ENCODE measurements at places on chromosomes 6 and 20. TPM values are rescaled to one million over a fixed set of nuclear protein-coding genes. Genes with fewer than 3 reads are reported as not detected.

DNA sequence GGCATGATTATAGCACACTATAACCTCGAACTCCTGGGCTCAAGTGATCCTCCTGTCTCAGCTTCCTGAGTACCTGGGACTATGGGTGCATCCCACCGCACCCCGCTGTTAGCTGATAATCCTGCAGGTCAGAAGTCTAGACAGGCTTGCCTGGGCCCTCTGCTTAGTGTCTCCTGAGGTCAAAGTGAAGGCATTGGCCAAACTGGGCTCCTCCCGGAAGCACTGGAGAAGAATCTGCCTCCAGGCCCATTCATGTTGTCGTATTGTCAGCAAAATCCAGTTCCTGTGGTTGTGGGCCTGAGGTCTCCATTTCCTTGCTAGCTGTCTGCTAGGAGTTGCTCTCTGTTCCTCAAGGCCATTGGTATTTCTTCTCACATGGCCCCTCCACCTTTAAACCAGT is 6.3 kb upstream of the MROH8 start:
- DNase-seq, result no peak

DNA sequence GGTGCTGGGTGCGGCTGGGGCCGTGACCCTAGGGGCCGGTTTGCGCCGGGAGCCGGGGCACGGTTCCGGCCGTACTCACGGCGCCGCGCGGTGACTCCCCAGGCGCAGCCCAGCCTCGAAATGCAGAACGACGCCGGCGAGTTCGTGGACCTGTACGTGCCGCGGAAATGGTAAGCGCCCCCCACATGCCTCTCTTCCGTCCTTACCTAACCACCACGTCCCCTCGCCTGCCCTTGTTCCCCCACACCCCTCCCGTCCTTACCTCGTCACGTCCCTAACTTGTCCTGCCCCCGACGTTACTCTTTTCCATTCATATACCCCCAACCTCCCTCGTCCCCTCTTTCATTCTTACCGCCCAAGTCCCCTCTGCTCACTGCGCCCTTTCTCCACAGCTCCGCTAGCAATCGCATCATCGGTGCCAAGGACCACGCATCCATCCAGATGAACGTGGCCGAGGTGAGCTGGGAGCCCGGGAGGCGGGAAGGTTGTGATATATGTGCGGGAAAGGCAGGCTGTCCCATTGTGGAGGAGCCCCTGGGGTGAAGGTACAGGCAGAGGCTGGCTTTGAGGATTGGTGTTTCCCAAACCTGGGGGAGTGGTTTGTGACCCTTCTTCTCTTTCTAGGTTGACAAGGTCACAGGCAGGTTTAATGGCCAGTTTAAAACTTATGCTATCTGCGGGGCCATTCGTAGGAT is 463 bp downstream of the RPS21 start:
- peak; percentile 50 for DNase-seq

GRCh38 chr6:130425537-130425936 is 59.7 kb downstream of the TMEM200A start:
- DNase-seq, result no peak

DNA sequence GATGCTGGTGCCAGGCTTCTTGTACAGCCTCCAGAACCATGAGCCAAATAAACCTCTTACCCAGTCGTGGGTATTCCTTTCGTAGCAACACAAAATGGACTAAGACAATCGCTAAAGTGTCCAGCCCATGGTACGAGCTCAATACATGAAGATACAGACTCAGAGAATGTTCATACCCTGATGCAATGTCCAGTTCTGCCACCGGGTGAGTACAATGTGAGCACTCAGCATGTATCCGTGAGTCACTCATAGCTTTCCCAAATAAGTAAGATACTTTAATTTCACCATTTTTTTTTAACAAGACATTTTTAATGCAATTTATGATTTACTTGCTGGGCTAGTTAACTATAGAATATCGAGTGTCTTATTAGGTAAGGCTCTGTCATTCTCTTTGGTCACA is 26.7 kb upstream of the PDE10A start:
- DNase-seq, result no peak

- DNase-seq, result no peak
These were observed 333.9 kb upstream of the IRAK1BP1 start for GRCh38 chr6:78533426-78533825.

DNA sequence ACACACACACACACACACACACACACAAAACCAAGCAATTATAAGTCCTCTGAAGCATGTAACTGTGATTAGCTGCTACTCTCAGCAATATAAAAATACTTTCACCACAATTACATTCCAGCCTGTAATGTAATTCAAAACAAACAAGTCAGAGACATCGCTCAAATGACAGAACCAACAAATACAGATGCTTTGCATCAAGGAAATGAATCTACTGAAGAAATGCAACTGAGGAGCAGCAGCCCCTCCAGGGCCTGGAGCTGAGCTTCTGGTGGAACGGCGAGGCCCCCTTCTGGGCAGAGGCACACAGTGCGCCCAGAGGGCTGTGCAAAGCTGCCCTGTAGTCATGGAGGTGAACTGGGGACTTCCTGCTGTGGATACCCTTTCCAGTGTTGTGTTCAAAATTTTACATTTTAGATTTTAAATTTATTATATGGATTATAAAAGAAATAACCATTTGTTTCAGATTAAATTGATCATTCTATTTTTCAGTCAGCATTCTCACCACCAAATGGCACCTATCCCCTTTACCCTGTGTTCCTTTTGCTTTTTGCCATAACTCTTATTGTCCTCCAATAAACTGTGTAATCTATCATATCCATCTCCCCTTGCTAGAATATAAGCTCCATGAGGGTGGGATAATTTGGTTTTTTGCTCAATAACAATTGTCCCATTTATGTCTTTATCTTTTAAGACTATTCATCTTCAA is 23.2 kb downstream of the ADAT2 start:
- peak; percentile 73 for DNase-seq

DNA sequence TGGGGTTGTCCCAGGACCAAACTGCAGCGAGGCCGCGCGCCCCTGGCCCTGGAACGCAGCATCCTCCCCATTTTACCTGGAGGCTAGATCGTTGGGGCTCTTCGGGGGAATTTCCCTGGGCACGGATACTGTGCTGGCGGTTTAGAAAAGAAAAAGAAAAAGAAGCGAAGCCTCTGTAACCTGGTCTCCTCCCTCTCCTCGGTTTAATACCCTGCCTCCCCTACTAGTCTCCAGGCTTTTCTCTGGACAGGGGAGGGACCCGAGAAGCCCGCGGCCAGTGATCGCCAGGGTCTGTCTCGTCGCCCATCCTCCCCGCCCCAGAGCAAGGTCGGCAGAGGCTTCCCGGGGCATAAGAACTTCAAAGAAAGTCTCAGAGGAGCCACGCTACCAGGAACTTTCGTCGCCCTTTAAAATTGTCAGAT is 6.1 kb upstream of the LAMP5 start:
- no peak for DNase-seq

GRCh38 chr6:3163248-3163594 is 5.9 kb upstream of the TUBB2A start:
- peak; percentile 4 for DNase-seq

GRCh38 chr6:128327890-128328289 is 192.5 kb downstream of the PTPRK start:
- peak; percentile 22 for DNase-seq

DNA sequence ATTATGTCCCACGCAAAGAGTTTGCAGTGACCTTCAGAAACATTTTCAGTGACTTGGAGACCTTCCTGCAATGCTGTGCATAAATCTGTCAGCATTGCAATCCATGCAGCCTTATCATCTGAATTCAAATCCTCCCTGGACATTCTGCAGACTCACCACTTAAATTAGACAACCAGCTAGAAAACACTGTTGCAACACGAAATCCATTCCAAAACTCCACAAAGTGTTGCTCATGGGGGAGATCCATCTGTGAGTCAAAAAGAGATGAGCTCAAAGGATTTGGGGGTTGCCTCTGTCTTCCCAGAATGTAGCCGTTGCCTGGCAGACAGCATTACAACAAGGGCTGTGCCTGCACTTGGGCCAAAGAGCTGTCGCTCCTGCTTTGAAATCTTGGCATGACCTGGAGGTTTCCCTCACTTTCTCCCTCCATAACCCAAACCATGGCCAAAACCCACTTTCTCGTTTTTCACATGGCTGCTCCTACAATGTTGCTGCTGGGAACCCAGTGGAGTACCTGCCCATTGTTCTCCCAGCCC is 163.5 kb upstream of the CDYL start:
- no peak for DNase-seq

- DNase-seq, result no peak
These were observed 134.0 kb downstream of the SAMD5 start for GRCh38 chr6:147642458-147642857.

GRCh38 chr6:149043476-149044130 is 273.9 kb upstream of the TAB2 start:
- DNase-seq, result no peak

DNA sequence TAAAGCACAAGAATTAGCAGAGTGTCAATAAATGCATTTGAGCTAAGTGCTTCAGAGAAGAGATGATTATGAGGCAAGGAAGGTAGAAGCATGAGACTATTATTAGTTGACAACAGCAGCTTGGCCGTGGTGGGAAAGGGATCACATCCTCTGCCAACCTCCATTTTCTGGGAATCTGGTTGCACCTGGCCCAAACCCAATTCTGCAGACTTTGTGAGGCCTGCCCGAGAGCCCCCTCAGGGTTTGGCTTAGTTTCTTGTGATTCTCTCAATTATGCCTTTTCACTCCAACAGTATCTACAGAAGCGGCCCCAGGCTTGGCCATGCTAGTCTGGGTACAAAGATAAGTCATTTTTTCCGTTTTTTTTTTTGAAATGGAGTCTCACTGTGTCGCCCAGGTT is 111.0 kb upstream of the B3GAT2 start:
- no peak for DNase-seq

DNA sequence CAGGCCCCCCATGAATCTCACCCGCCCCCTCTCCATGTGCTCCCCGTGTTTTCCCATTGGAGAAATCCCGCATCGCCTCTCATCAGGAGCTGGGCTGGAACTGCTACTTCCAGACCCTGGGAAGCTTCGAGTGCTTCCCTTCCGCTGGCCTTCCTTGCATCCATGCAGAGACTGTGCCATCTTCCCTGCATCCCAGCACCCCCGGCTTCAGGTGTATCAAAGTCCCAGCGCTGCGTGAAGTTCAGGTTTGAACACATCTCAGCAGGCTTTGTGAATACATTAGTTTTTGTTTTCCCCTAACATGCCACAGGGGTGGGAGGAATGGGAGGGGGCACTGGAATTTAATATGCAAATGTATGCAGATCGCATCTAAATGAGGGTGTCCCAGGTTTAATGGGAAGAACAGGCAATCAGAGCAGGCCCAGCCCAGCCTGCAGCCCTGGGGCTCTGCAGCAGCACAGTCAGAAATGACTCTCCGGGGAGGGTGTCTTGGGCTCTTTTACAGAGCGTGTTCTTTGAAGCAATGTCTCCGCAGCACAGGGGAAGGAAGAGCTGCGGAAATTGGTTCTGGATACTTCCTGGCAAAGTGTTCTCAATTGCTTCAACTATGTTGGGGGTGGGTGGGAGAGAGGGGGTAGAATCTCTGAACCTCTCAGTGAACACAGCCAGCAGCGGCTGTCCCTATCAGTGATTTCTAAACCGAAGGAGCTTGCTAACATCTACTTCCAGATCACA is 8.3 kb upstream of the MMP9 start:
- DNase-seq, result peak; percentile 41

- no peak for DNase-seq
These were observed 57.1 kb downstream of the UST start for GRCh38 chr6:148803979-148804378.

GRCh38 chr20:309841-310644 is 12.7 kb downstream of the ZCCHC3 start:
- peak; percentile 66 for DNase-seq

DNA sequence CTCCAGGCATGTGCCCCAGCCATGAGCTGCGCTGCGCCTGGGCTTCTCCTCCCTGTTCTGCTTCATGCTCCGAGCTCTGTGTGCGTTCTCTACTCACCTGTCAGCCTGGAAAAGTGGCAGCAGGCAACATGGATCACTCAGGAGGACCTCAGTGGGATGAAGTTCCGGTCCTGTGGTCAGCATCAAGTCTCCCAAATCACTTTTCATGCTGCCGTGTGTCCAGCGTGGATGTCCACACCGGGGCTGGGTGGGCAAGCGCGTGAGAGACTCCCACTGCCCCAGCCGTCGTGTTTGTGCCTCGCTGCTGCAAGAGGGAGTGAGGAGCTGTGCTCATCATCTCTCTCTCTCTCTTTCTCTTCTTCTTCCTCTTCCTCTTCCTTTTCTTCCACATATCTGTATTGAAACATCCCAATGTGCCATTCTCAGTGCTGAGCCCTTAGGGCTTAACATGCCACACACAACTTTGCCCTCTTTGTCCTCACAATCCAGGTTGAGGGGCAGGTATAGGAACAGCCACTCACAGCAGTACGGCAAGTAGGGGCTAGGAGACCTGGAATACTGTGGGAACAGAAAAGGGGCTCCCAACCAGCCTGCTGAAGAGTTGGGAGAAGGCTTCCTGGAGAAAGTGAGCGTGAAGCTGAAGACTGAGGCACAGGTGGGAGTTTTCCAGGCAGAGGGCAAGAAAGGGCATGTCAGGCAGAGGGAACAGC is 3.8 kb upstream of the PDYN start:
- DNase-seq, result no peak

- DNase-seq, result no peak
These were observed 733.8 kb upstream of the GJE1 start for GRCh38 chr6:141398949-141399348.

GRCh38 chr20:33444797-33445560 is 1.4 kb upstream of the SNTA1 start:
- no peak for DNase-seq

GRCh38 chr6:25035512-25036435 is 100.0 kb upstream of the RIPOR2 start:
- no peak for DNase-seq

DNA sequence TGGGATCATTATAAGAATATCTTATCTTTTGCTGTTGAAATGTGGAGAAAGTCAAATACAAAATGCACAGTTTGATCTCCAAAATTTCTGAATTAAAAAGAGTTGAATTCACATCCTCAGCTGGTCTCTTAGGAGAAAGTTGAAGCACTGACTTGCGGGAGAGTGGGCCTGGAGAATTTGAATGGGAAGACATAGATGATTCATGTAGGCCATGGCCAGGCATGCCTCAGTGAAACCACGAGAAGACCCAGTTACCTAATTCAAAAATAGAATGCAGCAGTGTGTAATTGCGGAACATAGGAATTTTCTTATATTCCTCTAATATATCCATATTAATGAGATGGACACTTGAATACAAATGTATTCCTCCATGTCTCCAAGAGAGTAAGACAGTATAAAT is 53.0 kb upstream of the DTNBP1 start:
- no peak for DNase-seq

DNA sequence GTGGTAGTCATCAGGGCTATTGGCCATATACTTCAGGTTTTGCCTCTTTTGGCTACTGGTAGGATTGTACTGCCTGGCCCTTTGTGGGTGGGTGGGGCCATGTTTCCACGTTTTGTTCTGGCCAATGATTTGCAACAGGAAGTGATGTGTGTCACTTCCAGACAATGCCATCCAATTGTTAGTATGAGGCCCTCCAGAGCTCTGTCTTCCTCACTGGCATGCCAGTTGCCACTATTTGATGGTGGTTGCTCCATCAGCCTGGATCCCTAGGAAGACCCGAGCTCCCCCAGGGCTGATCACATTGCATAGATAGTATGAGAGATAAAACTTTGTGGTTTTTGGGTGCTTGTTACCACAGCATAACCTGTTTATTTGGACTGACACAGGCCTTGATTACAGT is 7.7 kb upstream of the LRRN4 start:
- no peak for DNase-seq

The GRIK2 gene
- polyA plus RNA-seq, result not detected

The CST5 gene
- polyA plus RNA-seq, result not detected

The CNR1 gene
- not detected for polyA plus RNA-seq

The FABP7 gene
- polyA plus RNA-seq, result not detected

The IL17A gene
- polyA plus RNA-seq, result not detected

The COL19A1 gene
- 0.02 TPM for polyA plus RNA-seq

The LBP gene
- polyA plus RNA-seq, result not detected

The TFAP2A gene
- polyA plus RNA-seq, result not detected

The SAYSD1 gene
- 18.6 TPM for polyA plus RNA-seq

The PPDPF gene
- 67.7 TPM for polyA plus RNA-seq

The TNF gene
- polyA plus RNA-seq, result 1.1 TPM

The KATNA1 gene
- polyA plus RNA-seq, result 32.8 TPM
